NCI-H2081 treated with DMSO at 0.1 percent for 48 hours (cell line): ENCODE measurements at places on chromosomes 2 and 18.

GRCh38 chr2:158255257-158255656 lies 153.6 kb downstream of the UPP2 start:
- DNase-seq = no peak

- no peak for DNase-seq
Observed at GRCh38 chr2:178800510-178800909, 6.7 kb downstream of the TTN start.

GRCh38 chr2:26299471-26300101 lies 46.4 kb upstream of the SELENOI start:
- no peak for DNase-seq

DNA sequence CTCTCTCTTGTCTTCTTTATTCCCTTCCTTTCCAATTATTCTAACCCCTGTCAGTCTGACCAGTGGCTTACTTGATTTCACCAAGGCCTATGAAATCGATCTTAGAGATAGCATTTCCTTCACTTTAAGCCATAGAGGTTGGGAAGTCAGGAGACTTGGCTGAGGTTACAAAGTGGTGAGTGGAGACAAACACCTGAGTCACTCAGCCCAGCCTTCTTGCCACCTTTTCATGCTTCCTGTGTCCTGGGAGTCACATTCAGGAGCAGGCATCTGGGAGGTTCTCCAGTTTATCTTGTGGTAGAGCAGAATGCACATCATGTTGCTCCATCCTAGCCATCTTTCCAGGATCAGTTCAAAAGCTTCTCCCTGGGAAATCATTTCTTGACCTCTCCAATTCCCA lies 59.1 kb downstream of the VSNL1 start:
- no peak for DNase-seq

DNA sequence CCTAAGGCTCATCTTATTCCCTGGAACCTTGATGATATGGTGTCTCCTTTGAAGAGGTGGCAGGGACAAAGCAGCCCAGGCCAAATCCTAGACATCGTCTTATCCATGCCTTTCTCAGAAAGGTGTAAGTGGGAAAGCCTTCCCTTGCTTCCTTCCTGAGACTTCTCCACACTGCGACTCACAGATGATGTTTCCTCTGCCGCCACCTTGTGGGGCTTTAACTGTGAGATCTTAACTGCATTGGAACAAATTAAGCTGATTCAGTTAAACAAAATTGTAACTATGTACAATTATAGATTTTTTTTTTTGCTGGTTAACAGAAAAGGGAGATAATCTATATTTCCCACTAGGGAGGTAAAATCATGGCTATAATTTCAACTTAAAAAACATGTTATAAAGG lies 10.0 kb upstream of the GCA start:
- no peak for DNase-seq

GRCh38 chr2:19863303-19864041 lies 38.3 kb downstream of the TTC32 start:
- no peak for DNase-seq

GRCh38 chr18:75129717-75130477 lies 79.0 kb downstream of the PTGR3 start:
- DNase-seq = no peak

GRCh38 chr2:118661179-118661578 lies 186.3 kb downstream of the EN1 start:
- no peak for DNase-seq

DNA sequence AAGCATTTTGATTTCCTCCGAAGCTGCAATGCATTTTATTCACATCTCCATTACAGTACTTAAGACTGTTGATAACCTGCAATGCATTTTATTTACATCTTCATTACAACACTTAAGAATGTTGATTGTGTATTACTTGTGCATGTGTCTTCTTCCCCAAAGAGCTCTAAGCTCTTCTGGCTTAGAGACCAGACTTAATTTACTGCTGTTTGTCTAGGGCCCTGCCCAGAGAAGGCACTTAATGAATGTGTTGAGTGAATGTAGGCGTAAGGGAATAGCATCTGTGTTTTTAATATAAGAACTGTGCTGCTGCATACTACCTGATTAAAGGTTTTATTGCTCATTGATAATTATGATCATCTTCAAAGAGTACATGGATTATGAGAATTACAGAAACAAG lies 295.6 kb downstream of the ZNF385B start:
- no peak for DNase-seq

- no peak for DNase-seq
Observed at GRCh38 chr2:74532222-74532621, 2.5 kb downstream of the HTRA2 start.

- DNase-seq = no peak
Observed at GRCh38 chr18:3051718-3052410, 38.9 kb upstream of the LPIN2 start.

DNA sequence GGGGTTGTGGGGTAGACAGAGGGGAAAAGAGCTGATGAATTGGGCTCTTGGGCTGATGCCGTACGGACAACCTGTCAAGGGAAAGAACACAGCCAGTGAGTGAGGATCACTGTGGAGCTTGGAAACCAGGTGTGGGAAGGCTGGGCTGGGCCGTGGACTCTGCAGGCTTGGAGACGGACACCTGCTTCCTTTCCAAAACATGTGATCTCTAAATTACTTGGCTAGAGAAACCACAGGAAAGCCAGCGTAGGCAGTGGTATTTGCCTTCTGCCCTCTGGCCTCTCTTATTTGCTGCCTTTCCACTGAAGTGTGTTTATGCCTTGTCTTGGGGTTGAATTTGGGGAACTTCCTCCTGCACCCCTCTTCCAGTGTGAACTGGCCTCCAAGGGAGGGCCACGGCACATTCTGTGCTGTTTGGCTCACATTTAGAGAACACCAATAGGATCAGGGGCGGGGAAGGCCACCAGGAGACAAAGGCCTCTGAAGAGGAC lies 267.7 kb downstream of the PRKCE start:
- DNase-seq = peak; percentile 26

GRCh38 chr2:109676346-109676902 lies 62.3 kb downstream of the SOWAHC start:
- no peak for DNase-seq

DNA sequence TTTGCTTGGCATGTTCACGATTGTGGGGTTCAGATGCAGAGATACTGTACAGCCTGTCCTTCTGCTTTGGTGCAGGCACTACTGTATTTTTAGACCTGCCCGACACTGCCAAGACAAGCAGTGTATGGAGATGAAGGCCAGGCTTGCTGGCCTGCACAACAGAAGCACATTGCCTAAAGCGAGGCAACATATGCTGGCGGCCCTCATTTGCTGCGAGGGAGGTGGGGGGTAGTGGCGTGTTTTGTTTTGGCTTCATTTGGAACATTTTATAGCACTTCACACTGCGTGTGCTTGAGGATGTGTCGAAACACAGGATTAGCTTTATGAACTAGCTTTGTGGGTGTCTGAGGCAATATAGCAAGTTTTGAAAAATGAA lies 27.0 kb downstream of the TMEM182 start:
- DNase-seq = no peak

GRCh38 chr2:65024149-65024829 lies 31.9 kb upstream of the CEP68 start:
- no peak for DNase-seq

GRCh38 chr2:105880637-105881036 lies 135.9 kb downstream of the NCK2 start:
- DNase-seq = no peak

GRCh38 chr2:86393521-86394491 lies 47.4 kb upstream of the KDM3A start:
- DNase-seq = no peak

DNA sequence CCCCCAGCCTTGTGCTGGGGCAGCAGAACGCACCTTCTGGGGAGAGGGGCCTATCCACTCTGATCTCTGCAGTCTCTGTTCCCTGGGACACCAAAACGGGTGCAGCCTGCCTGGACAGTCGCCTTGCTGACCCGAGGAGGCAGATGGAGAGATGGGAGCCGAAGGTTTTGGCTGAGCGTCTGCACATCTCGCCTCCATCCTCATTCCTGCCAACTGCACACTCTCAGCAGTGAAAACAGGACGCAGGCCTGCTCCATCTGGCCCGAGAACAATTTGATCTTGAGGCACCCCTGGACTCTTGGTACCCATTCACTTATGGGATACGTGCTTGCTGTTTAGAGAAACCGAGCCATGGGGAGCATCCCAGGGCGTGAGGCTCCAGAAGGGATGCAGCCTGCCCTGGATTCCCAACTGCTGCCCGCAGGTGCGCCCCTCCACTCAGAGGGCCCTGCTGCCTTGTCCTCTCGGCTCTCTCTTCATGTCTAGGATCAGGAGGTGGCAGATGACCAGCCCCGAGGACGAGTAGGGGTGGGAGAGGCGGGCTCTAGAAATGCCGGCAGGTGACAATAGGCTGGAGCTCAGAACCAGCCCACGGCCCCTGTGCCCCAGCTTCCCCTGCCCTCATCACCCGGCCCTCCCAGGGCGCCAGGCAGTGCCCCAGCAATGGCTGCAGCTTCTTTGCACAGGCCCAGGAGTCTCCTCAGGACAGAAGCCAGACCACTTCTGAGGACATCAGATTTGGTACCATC lies 9.1 kb upstream of the SEMA4C start:
- no peak for DNase-seq

DNA sequence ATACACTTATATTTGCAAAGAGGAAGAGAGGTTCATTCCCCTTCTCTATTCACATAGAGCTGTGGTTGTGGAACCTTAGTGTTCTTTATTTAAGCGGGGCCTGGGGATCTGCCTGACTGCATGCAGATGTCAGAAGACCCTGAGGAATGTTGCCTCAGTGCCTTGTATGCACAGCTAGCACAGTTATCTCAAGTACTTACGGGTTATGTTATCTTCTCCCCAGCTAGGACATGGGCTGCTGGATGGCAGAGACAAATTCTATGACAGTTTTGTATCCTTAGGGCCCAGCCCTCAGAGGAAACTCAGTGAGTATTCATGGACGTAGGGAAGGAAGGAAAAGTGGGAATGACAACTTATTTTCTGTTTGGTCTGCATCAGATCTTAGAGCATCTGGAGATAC lies 37.7 kb upstream of the RTN4 start:
- no peak for DNase-seq

GRCh38 chr18:48293954-48294898 lies 115.0 kb downstream of the ZBTB7C start:
- peak; percentile 87 for DNase-seq

- DNase-seq = no peak
Observed at GRCh38 chr2:207150284-207150683, 15.5 kb downstream of the KLF7 start.

GRCh38 chr18:62458346-62458745 lies 64.5 kb upstream of the ZCCHC2 start:
- no peak for DNase-seq

DNA sequence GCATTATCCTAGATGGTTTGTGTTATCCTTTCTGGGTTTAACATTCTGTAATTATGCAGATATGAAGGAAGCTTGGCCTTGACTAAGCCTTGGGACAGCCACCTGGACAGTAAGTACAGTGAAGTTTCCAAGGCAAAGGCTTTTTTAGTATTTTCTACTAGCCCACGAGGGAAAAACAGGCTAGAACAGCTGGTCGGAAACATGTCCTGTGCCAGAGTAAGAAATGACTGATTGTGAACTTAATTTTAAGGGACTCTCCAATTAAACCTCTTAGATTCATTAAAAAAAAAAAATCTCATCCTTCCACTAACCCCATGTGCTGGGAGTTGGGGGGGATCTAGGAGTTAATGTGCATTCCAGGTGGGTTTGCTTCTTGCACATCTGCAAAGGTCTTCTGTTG lies 720.8 kb downstream of the SLC4A3 start:
- no peak for DNase-seq

GRCh38 chr2:144180131-144180530 lies 339.8 kb downstream of the ZEB2 start:
- DNase-seq = no peak

DNA sequence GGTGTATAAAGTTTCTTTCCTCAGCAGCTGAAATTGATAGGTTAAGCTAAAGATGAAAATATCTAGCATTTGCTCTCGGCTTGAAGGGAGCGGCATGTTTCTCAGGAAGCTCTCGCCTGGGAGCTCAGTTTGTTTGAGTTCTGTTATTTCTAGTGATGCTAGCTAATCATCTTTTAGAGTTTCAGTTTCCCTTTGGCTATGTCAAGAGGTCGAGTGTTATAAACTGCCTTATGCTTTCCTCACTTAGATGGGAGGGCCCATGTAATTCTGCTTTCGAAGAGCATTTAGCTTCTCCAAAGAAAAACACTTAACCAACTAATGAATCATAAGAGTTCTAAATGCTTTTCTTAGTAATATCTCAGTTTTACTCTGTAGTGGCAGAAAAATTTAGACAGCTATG lies 33.6 kb downstream of the PLCL1 start:
- no peak for DNase-seq
